Putamen (tissue), 1 donor: ENCODE measurements at places on chromosomes 6 and 20.

DNA sequence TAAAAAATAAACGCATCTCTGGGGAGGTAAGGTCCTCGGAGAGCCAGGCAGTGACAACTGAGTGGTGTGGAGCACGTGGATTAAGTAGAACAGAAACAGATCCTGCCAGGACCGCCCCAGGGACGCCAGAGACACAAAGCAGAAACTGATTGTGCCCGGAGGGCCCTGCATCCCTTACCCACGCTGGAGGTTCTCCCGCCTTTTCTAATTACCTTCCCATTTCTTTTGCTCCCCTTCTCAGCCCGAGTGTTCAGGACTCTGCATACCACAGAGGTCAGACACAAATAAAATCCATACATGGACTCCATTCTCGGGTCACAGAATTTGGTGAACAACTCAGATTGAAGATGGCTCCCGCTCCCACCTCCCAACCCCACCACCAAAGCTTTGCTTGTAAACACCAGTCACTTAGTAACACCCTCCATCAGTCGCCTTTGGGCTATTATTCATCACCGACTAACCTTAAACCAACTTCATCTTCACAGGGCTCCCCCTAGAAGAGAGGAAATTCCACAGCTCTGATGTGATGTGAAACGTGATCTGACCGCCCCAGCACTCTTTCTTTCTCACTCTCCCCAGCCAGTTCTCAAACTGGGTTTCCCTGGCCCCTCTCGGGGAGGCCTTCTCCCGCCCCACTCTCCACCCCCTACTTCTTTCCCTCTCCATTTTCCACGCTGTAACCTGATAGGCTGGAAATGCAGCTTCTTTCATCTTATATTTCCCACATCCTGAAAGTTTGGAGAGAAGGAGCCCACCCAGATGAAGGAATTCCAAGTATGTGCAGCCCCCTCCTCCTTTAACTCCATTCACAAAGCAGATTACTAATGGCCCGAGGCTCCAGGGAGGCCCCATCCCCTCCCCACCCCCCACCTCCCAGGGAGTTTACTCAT lies 32.5 kb upstream of the PIM1 start:
- DNase-seq, result no peak

DNA sequence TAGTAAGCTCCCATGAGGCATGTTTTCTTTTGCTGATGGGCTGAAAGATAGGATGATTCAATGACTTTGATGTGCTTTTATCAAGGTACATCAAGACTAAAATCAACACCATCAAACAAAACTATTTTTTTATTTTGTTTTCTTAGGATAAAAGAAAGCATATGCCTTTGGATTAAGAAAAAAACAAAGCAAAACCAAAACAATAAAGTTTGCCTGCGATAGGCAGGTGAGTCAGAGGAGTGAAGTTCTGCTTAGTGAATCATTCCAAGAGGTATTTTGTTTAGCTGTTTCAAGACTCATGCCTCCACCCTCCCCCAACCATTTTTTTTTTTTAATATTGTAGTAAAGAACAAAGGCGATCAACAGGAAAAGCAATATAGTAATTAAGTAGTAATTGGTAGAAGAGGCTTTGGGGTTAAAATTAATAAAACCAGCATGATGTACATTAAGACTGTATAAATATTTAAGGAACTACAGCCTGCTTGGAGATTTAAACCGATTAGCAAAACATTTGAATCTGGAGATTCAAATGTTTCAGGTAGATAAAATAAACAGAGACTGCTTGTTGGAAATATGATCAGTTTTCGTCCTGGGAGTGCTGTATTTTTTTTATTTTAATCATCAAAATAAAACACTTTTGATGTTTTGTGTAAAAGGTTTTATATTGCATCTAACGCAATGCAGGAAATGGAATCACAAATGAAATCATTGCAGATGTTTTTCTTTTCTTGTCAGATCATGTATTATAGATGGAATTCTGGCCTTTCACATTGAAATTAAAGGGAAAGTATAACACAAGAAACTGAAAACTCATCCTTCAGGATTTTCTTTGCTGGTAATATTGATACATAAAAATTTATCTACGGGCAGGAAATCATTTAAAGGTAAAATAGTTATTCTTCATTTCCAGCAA lies 482.3 kb upstream of the MANEA start:
- no peak for DNase-seq

- no peak for DNase-seq
These were observed 1.4 kb downstream of the ZNF184 start for GRCh38 chr6:27471365-27472115.

GRCh38 chr6:23305325-23305943 lies 736.1 kb downstream of the HDGFL1 start:
- no peak for DNase-seq

DNA sequence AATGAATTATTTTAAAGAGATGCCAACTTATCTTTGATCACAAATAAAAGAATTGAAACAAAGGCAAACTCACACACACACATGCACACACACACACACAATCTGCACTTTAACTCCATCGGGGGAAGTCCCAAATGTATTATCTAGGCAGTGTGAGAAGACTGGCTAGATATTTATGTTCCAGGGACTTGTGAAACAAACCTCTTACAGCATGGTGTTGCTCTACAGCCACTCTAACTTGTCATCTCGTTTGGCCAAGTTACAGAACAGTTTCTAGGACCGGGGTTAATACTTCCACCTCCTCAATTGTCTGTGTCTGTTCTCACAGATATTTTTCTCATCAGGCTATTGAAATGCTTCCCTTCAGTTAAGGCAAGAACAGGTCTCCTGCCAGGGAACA lies 855.0 kb downstream of the EPHA7 start:
- no peak for DNase-seq

DNA sequence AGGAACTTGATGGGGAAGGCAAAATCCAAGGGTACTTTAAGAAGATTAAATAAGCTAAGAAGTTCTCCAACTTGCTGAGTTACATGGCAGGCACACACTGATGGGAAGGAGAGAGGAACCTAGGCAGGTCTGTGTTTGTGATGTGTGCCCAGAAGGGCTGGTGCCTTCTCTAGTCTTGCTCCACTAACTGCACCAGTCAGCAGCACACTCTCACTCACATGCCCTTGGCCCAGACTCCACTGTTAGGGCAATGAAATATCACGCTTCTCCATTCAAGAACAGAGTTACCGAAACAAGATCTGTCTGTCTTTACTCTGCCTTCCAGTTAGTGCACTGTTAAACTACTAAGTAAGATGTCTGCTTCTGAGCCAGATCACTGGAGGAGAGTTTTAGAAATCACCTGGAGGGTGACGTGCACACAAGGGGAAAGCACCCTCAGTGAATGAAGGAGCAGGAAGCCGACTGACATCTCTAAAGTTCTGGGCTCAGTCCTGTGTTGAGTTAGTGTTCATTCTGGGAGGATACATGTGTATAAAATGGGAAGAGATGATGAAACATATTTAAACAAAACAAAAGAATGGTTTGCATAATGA lies 251.1 kb downstream of the FOXC1 start:
- DNase-seq, result no peak
